Cardiac muscle cell (in vitro differentiated cells and primary cell): ENCODE measurements at places on chromosomes 3 and 15. TPM values are rescaled to one million over a fixed set of nuclear protein-coding genes. Genes with fewer than 3 reads are reported as not detected.

The AGBL1 gene
- 0.04 and 0.06 TPM in 2 replicates for total RNA-seq

The SPINK8 gene
- total RNA-seq: not detected in 2 replicates

The NR1I2 gene
- total RNA-seq: 0.06 TPM in 1 of 2 replicates, not detected in the other

The RAB6B gene
- 2.4 and 2.6 TPM in 2 replicates for total RNA-seq

The TMEM207 gene
- not detected in 2 replicates for total RNA-seq

The SLC28A1 gene
- 0.24 and 0.81 TPM in 2 replicates for total RNA-seq

The CAPN3 gene
- total RNA-seq: 37.9 and 88.3 TPM in 2 replicates

The ROPN1 gene
- not detected in 2 replicates for total RNA-seq

The LSAMP gene
- 4.8 and 6.0 TPM in 2 replicates for total RNA-seq

The LRRC15 gene
- total RNA-seq: 0.06 TPM in 1 of 2 replicates, not detected in the other

The CISH gene
- total RNA-seq: 6.9 and 8.2 TPM in 2 replicates

The CLEC3B gene
- 1.3 TPM in 1 of 2 replicates, not detected in the other for total RNA-seq

The GOLGA6L7 gene
- total RNA-seq: not detected in 2 replicates

The STRC gene
- 2.5 and 4.6 TPM in 2 replicates for total RNA-seq

The ZIC1 gene
- not detected in 2 replicates for total RNA-seq

The CCDC174 gene
- total RNA-seq: 11.7 and 18.6 TPM in 2 replicates

The DHX36 gene
- 12.3 and 38.2 TPM in 2 replicates for total RNA-seq

The GRK7 gene
- not detected in 2 replicates for total RNA-seq

The SLC22A14 gene
- total RNA-seq: 0.07 and 0.12 TPM in 2 replicates

The USP13 gene
- total RNA-seq: 28.6 and 30.6 TPM in 2 replicates
